Stimulated activated CD8-positive, alpha-beta memory T cell treated with anti-CD3 and anti-CD28 coated beads, Interleukin-4, amount 100 ng/mL, for 1 hour (primary cell): ENCODE measurements at places on chromosomes 5 and 9.

- DNase-seq = no peak
Measured at GRCh38 chr5:38899936-38900335, 54.1 kb downstream of the OSMR start.

- no peak for DNase-seq
Measured at GRCh38 chr9:71760901-71761300, 7.4 kb downstream of the CEMIP2 start.

- no peak for DNase-seq
Measured at GRCh38 chr9:127919253-127919815, 2.5 kb upstream of the ST6GALNAC4 start.

DNA sequence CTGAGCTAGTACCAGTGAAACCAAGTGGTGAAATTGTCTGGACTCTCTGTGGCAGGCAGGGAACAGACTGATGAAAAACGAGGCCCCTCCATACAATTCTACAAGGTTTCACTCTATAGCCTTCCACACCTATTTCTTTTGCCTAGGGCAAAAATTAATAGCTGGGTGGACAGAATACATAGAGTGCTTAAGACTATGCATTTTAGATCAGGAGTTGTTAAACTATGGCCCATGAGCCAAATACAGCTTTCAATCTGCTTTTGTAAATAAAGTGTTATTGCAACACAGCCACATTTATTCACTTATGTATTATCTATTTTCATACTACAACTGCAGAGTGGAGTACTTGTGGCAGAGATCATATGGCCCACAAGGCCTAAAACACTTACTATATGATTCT lies 45.2 kb downstream of the SH3TC2 start:
- no peak for DNase-seq

DNA sequence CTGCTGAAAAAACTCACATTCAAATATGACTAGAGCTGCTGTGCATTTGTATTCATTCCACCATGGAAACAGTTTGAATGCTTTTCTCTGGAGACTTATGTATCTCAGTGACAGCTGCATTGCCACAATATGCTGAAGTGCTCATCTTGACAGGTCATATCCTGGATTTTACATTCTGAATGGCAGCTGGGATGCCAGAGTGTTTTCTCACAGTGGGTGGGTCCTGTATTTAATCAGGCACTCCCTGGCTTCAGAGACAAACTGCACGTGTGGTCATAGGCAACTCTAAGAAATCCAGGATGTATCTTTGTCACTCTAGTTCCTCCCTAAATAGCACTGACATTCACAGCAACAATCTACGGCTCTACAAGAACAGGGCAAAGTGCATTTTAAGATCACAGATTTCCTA lies 75.6 kb downstream of the ST8SIA4 start:
- DNase-seq = no peak

- DNase-seq = no peak
Measured at GRCh38 chr9:118563677-118564076, 805.6 kb downstream of the BRINP1 start.

- no peak for DNase-seq
Measured at GRCh38 chr9:70924895-70925547, 196.4 kb downstream of the TRPM3 start.

DNA sequence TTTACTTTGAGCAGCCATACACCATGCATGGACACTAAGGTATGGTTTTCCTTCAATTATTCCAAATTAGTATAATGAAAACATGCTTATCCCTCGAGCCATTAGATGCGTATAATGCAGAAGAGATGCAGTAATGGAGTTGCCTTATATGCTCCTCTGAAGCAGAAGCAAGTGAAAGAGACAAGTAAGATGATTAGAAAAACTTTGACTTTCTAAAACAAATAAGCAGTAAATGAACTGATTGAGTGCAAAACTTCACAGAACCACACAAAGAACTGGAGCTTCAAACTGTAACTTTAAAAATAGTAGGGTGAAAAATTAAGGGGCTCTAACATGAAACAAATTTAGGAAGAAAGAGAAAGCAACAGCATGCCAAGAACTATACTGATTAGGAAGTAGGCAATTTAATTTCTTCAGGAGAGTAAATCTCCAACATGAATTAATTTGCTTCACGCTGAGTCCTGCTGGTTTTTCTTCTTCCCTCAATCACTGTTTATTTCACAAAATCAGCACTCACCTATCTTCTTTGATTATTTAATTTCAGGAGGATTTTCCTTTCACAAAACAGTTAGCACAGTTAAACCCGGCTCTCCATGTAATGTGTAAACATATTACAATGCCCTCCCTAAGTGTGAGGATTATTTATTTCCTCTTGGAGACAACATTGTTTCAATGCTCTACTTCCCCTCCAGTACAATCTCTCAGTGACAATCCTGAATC lies 90.3 kb upstream of the PAM start:
- no peak for DNase-seq

GRCh38 chr9:90251316-90251715 lies 391.3 kb downstream of the DIRAS2 start:
- no peak for DNase-seq

DNA sequence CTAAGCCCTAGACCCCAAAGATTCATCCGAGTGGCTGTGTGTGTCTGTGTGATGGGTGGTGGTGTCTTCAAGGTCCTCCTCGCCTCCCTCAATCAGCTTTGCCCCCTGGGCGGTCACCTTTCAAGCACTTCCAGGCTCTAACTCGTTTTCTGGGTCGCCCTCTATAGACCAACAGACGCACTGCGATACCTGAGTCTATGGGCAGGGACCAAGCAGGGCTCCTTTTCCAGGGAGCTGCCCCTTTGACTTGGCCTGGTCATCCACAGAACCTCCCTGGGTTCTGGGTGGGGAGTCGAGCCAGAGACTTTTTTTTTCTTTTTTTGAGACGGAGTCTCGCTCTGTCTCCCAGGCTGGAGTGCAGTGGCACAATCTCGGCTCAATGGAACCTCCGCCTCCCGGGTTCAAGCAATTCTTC lies 1.1 kb downstream of the SLC27A4 start:
- peak; percentile 36 for DNase-seq

- DNase-seq = no peak
Measured at GRCh38 chr5:139925216-139925562, 117.9 kb downstream of the NRG2 start.

- DNase-seq = no peak
Measured at GRCh38 chr5:166845044-166845443, 1446.4 kb upstream of the WWC1 start.

- no peak for DNase-seq
Measured at GRCh38 chr5:52825826-52826225, 38.1 kb downstream of the ITGA1 start.

GRCh38 chr5:55634209-55634805 lies 77.8 kb downstream of the SLC38A9 start:
- no peak for DNase-seq

DNA sequence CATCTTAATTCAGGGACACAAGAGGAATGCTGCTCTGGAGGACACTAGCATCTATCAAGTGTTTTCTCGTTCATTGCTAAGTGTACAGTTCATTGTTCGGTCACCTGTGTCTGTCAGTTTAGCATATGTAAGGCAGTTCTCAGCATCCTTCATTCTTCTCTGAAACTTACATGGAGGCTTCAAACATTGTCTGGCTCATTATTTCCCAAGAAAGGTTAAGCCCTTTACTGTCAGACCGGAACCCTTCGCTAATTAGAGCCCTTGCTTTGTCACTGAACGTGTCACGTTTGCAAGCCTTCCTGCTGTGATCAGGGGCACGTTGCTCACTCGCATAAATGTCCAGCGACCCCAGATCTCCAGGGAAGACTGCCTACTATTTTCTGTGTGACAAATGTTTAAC lies 62.3 kb upstream of the RIOK2 start:
- DNase-seq = no peak

GRCh38 chr5:54719384-54720283 lies 202.1 kb downstream of the SNX18 start:
- DNase-seq = no peak

GRCh38 chr5:100546001-100546400 lies 10.8 kb downstream of the FAM174A start:
- no peak for DNase-seq

- DNase-seq = no peak
Measured at GRCh38 chr5:80656425-80656824, 1.6 kb upstream of the DHFR start.

DNA sequence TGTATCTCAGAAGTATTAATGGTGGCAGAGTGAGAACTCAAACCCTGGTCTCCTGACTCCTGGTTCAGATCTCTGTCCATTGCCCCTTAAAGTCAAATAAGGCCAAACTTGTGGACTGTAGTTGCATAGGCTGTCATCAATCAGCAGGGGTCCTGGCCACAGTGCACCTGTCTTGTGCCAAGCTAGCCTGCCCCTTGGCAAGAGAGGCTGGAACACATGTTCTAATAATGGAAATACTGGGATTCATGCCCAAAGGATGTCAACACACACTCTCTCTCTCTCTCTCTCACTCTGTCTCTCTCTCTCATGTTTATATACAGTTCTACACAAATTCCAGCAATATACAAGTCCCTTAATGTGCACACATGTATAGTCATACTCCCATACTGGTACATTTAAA lies 44.3 kb downstream of the GLRA1 start:
- no peak for DNase-seq

DNA sequence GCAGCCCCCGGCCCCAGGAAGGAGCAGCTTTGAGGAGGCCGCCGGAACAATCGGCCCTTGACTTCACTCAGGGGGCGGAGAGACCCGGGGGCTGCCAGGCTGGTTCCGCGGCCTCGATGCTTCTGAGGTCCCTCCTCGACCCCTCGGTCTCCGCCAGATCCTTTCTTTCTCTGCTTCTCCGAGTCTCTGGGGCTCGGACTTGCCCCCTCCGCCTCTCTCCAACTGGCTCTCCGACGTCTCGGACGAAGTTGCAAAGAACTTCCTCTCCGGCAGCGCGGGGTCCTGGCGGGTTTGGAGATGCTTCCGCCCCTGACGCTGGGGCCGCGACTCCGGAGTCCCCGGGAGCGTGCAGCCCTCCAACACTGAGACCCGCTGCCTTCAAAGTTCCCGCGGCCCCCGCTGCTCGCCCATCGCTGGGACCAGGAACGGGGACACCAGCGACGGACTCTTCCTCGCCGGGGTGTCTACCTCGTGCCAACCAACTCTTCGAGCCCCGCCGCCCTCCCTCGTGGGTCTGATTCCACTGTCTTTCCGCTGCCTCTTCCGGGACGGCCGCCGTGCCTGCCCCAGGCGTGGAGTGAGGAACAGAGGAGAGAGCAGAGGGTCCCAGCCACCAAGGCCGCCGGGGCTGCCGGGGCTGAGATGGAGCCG lies 7.0 kb downstream of the PAX5 start:
- DNase-seq = no peak

- DNase-seq = no peak
Measured at GRCh38 chr5:129770024-129770820, 22.3 kb downstream of the MINAR2 start.

DNA sequence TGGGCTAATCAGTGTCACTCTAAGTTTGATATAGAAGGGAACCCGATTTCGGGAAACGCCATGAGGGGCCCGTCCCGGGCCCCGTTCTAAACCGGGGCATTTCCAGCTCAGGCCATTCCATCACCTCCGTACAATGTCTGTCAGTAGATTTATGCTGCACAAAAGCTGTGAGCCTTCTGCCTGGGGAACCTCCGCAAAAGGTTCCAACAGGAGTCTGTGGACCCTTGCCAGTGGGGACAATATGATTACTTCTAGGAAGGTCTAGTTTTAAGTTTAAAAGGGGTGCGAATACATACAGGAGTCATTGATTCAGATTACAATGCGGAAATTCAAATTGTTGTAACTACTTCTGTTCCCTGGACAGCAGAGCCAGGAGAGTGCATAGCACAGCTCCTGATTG lies 57.6 kb downstream of the RAPGEF1 start:
- no peak for DNase-seq

- DNase-seq = no peak
Measured at GRCh38 chr5:26259081-26259480, 779.3 kb downstream of the CDH9 start.

GRCh38 chr9:119974026-119974425 lies 604.8 kb upstream of the BRINP1 start:
- DNase-seq = no peak

- DNase-seq = no peak
Measured at GRCh38 chr9:95171596-95171995, 145.9 kb downstream of the FANCC start.

GRCh38 chr5:171149772-171150171 lies 159.3 kb upstream of the TLX3 start:
- DNase-seq = no peak

DNA sequence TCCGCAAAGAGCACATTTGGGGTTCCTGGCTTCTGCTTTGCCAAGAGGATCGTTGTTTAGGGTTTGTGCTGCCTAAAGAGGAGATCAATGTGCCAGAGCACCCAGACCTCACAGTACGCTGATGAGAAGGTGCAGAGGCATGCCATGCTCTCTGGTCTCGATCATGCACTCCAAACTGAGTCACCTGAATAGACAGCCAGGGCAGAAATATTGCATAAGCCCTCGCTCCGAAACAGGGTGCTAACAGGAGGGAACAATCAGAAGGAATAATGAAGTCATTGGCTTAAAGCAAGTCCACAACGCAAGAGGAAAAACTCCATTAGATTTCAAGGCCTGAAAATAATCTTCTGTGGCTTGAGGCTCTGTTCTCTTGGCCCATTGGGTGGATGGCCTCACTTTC lies 124.3 kb downstream of the GCNT1 start:
- no peak for DNase-seq

- DNase-seq = no peak
Measured at GRCh38 chr9:136516191-136516654, 29.6 kb downstream of the NOTCH1 start.

GRCh38 chr5:72525816-72526215 lies 18.6 kb upstream of the ZNF366 start:
- no peak for DNase-seq

GRCh38 chr5:165393839-165394238 lies 1888.4 kb downstream of the MAT2B start:
- no peak for DNase-seq
